Stimulated activated effector memory CD8-positive, alpha-beta T cell treated with anti-CD3 and anti-CD28 coated beads, Interleukin-12 subunit alpha, Interleukin-12 subunit beta, amount 100 ng/mL, for 72 hours (primary cell): ENCODE measurements at places on chromosomes 5 and 9.

DNA sequence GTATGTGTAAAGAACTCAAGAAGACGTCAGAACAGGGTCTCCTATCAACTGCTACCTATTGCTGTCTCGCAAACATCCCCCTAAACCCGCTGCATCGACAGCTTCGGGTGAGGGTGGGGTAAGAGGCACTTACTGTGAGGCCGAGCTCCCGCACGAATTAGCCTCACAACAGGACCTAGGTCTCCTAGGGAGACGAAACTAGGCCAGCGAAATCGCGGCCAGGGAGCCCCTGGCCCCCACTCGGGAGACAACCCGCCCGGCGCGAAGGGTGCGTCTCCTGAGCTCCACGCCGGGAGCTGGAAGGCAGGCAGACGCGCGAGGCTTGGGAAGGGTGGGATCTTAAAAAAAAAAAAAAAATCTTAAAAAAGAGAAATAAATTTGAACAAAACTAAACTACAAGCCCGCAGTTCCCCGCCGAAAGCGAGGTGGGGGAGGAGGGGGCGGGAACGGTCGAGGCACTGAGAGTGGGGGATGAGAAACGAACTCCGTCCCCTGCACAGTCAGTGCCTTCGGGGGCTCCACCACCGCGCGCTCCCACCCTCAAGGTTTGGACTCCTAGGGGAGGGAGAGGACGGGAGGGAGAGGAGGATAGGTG, 33.0 kb upstream of the NFIB start:
- no peak for DNase-seq

DNA sequence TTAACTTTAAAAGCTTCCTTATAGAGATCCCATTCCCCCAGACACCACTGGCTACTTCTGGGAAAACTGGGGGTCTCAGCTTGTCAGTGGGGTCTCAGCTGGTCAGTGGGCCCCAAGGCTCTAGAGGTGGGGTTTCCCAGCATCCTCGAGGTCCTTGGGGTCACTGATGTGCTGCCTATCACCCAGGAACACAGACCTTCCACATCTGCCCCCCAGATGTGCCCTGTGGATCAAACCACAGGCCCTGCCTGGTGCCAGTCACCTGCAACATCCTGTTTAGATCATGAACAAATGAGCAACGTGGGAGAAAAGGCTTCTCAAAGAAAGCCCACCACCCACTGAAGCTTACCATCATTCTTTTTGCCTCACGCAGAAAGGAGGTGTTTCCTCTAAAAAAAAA, 165.6 kb upstream of the FSTL4 start:
- DNase-seq = no peak

DNA sequence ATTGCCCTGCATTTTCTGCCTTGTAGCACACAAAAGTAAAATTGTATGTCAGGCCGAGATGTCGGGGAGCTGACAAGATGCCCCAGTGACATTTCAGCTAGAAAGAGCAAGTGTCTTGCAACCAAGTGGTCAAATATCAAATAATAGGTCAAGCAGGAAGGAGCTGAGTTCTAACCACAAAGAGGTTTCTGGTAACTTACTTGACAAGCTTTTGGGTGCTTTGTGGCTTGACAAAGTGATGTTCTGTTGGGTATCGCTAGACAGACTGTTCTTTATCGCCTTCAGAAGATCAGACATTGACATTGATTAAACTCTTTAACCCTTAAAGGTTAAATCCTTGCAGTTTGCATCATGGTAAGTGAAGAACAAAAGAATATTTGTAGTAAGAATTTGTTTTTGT, 419.9 kb downstream of the CCDC171 start:
- no peak for DNase-seq

DNA sequence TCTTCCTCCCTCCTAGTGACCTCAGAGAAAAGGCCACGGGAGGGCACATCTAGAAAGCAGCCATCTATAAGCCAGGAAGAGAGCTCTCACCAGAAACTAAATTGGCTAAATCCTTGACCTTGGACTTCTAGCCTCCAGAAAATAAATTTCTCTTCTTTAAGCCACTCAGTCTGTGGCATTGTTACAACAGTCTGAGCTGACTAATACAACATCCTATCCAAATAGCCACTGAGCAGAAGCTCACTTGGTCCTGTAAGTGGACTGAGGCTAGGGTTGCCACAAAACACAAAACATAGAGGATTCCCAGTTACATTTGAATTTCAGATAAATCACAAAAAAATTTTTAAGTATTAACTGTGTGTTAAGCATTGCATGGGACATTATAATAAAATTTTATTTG, 383.4 kb downstream of the MLLT3 start:
- no peak for DNase-seq

DNA sequence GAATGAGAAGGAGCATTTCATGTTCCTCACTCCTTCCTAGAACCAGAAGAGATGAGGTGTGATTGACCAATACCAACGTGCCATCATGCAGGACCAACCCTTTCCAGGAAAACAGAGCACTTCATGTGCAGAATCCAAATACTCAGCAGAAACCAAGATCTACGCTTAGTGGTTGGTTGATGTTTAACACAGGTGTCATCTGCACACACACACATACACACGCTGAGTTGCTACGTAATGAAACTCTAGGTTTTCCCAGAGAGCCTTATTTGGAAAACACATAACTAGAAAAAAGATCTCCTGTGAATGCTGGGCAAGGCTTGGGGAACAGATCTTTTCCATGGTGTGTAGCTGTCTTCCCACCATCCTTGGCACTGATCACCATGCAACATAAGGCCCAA, 21.1 kb upstream of the ZNF622 start:
- DNase-seq = no peak

- DNase-seq = no peak
Observed at GRCh38 chr5:54722846-54723433, 205.4 kb downstream of the SNX18 start.

- no peak for DNase-seq
Observed at GRCh38 chr5:87765009-87765408, 352.3 kb upstream of the CCNH start.
